ENCODE measurements at places on chromosomes 5 and 9.

DNA sequence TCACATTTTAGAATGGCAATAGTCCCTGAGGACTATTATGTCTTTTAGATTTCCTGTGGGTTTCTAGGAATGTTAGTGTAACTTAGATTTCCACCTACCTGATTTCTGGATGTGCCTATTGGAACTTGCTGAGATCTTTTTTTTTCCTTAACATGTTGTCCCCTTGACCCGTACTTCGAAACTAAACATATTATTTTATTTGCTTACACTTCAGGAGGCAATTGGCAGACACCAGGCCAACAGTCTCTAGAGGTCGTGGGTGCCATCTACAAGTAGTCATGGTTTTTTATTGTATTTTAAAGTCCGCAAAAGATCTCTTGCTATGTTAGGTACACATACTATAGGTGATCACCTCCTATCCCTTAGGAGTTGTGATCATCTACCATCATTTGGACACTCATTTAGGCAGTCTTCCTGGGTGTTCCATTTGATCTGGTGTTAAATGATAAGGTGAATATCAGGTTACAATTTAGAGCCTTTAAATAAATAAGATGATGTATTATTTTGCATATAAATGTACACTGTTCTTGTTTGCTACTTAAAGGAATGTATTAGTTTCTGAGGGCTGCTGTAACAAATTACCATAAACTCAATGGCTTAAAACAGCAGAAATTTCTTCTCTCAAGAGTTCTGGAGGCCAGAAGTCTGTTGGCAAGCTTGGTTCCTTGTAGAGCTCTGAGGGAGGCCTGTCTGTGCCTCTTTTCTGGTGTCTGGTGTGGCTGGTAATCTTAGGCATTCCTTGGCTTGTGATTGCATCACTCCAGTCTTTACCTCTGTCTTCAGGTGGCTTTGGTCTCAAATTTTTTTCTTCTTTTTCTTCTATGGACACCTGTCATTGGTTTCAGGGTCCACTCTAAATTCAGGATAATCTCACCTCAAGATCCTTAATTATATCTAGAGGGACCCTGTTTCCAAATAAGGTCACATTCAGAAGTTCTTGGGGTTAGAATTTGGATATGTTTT lies 64.8 kb downstream of the ZCCHC7 start:
- no peak for DNase-seq

GRCh38 chr9:125913551-125913950 lies 166.4 kb downstream of the PBX3 start:
- DNase-seq: no peak

- no peak for DNase-seq
These were observed 105.9 kb upstream of the IER5L start for GRCh38 chr9:129283705-129284606.

- no peak for DNase-seq
These were observed 3.5 kb upstream of the ZNF366 start for GRCh38 chr5:72510610-72511181.

GRCh38 chr9:124613849-124614248 lies 106.7 kb upstream of the NR5A1 start:
- DNase-seq: no peak

DNA sequence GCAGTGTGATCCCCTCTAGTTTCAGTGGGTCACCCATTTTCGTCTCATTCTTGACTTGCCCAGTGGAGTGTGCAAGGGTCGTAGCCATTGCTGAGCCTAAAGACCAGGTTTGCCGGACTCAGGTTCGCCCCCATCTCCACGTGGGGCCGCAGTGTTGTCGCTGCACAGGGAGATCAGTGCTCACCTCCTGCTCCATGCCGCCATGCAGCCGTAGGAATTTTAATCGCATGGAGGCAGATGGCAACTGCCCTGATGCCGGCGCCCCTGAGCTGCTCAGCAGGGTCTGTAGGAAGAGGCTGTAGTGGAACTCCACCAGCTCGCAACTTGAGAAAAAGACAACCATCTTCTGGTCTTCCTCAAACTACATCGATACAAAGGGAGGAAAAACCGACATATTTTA lies 24.1 kb downstream of the DDX31 start:
- no peak for DNase-seq

DNA sequence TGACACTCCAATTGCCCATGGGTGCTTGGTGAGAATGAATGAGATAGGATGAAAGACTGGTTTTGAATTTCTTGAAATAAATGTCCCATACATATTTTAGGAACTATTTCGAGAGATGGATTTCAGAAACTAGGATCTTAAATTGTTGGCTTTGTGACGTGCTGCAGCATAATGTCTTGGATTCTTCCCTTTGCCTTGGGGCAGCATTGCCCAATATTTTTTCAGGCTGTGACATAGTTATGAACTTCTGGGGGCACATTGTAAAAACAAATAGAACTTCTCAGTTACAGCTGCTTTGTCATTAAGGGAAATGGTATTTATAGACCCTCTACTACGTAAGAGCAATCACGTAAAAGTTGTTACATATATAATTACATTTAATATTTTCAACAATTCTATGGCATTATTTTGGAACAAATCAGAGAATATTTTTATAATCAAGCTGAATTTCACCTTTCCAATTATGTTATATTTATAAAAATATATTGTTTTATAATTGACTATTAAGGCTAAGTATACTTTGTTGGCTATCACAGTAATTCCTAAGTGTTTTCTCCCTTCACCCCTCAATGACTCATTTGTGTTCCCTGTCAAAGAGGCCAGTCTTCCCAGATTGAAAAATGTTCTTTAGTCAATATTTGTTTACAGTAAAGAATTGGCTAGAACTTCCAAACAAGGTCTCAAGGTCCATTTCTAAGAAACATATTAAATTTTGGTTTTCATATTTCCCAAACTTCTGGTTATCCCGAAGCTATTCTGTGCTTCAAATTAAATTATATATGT lies 1388.3 kb upstream of the ACO1 start:
- no peak for DNase-seq

GRCh38 chr5:8961956-8962355 lies 583.9 kb downstream of the SEMA5A start:
- no peak for DNase-seq
